ENCODE measurements at places on chromosomes 11 and 22.

DNA sequence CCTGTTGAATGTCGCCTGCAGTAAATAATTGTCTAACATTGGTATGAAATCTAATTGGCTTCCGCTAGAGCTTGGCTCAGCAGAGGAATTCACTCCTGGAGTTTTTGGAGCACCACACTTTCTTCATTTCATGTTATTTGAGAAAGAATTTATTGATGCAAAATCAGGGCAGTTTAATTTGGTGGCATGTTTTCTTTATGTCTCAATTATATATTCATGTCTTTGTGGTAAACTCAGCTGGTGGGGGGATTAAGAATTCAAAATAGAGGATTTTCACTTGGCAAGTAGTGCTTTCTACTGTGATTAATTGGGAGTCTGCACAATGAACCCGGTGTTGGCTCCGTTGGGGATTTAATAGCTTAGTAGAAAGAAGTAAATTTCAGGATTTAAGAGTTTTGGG is 784.4 kb downstream of the NTM start:
- no peak for DNase-seq

GRCh38 chr11:96329419-96329818 is 13.6 kb downstream of the MAML2 start:
- DNase-seq, result no peak

DNA sequence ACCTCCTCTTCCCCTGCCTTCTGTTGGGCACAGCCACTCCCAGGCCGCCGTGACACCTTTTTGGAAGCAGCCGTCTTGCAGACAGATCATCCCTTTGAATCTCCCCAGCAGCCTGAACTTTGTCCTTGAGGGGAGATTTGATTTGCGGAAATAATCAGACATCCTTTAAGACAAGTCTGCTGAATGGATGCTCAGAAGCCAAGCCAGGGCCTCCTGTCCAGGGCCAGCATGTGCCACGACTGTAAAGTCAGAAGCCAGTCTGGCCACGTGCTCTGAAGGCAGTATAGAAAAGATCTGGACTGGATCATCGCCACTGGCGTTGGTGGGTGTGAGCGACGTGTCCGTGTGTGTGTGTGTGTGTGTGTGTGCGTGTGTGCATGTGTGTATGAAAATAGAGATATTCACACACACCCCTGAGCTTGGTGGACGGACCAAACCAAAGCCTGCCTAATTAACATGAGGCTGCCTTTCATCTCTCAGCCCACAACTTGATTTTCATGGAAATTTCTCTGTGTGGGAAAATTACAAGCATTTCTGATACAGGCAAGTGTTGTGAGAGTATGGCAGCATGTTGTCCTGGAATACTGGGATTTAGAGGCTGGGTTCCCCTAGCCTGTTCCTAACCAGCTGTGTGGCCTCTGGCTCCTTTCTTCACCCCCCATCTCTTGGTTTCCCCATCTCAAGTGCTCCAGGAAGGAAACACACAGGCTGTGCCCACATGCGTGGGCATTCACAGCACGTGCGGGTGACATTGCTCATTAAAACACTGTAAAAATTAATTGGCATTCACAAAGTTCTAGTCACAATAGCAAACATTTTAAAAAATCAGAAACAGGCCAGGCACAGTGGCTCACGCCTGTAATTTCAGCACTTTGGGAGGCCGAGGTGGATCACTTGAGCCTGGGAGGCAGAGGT is 61.8 kb upstream of the WNT7B start:
- no peak for DNase-seq

- no peak for DNase-seq
Observed at GRCh38 chr11:88434333-88434976, 96.9 kb upstream of the CTSC start.

DNA sequence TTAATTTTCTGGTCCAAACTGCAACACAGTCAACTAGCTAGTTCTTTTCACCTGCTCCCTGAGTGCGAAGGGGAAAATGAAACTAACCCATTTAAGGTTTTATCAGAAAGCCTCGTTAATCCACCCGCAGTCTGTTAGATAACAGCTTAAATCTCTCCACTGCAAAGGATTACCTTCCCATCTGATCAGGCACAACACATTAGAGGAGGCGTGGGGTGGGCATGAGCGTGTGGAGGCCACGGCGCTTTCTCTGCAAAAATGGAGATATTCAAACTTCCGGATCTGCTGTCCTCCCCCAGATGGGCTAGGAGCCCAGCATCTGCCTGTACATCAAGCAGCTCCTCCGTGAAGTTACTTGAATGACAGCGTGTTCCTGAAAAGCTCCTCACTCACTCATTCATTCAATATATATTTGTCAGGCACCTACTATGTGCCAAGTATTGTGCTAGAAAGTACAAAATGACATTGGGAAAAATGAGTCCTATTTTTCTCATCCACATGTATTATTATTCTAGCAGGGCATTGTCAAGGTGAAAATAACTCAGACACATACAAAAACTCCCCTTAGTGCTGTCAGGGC is 13.5 kb upstream of the ANKK1 start:
- no peak for DNase-seq

GRCh38 chr11:131194726-131195125 is 175.7 kb upstream of the NTM start:
- DNase-seq, result no peak

- DNase-seq, result no peak
Observed at GRCh38 chr11:95358511-95359340, 127.7 kb upstream of the SESN3 start.

DNA sequence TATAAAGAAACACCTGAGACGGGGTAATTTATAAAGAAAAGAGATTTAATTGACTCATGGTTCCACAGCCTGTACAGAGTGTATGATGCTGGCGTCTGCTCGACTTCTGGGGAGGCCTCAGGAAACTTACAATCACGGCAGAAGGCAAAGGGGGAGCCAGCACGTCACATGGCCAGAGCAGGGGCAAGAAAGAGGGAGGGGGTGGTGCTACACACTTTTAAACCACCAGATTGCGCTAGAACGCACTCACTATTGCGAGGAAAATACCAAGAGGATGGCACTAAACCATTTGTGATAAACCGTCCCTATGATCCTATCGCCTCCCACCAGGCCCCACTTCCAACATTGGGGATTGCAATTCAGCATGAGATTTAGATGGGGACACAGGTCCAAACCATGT is 79.7 kb upstream of the CARD18 start:
- DNase-seq, result no peak

- DNase-seq, result no peak
Observed at GRCh38 chr11:23674866-23675265, 814.6 kb upstream of the CCDC179 start.

GRCh38 chr11:106137061-106137460 is 59.6 kb downstream of the AASDHPPT start:
- no peak for DNase-seq

GRCh38 chr11:111918390-111919256 is at the start of gene C11orf52:
TSS of gene C11orf52 (plus strand) at chr11:111918913. CDS start at chr11:111918973, 60 bp downstream.
- no peak for DNase-seq

GRCh38 chr11:120425527-120425926 is 86.0 kb upstream of the GRIK4 start:
- no peak for DNase-seq

DNA sequence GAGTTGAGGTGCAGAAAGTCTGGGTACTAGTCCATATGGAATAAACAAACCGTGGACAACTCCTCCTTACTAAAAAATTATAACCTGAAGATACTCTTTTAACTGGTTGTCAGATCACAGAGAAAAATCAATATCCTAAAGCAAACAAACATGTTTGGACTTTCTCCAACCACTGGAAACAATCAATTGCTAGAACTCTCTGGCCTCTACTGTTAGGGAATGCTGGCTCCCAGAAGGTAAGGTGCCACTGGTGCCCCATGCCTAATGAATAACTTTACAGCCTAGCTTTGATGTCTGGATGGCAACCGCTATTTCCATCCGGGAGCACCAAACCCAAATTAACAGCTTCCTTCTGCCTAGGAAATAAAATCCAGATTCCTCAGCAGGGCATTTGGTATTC is 74.5 kb downstream of the AMBRA1 start:
- DNase-seq, result no peak

DNA sequence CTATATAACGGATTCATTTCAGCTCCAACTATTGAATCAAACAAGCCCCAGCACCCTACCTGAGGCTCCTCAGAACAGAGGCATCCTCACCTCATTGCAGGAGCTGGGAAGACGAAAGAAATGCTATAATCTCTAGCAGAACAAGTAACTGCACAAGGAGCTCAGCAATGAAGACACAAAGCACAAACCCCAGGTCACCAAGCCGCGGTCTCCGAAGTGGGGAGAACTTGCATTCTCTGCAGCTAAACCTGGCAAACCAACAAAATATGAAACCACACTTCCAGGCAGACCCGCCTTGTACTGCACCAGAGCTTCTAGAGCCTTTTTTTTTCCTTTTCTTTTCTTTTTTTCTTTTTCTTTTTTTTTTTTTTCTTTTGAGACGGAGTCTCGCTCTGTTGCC is 21.8 kb upstream of the CD5 start:
- no peak for DNase-seq

DNA sequence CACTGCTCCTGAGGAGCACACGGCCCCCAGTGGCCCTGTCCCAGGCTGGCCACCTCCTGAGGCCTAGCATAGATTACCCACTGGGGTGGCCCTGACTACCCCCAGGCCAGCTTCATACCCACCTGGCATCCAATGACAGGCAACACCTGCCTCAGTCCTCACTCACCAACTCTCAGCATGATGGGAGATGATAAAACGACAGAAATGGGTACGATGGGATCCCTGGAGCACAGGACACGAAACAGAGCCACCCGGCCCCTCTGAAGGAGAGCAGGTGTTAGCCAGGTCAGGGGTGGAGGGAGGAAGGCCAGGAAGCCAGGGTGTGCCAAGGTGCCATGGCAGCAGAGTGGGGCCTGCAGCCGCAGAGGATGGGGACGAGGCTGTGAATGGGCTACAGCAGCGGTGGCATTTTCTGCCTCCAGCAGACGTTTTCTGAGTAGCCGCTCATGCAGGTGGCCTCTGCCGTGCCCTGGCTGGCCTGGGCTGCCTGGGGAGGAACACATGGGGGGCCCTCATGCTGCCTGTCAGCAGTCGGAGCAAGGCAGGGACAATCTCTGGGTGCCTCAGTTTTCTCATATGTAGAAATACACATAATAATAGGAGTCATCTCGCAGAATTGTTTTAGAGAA is 50.2 kb upstream of the FGF3 start:
- no peak for DNase-seq

- DNase-seq, result no peak
Observed at GRCh38 chr11:96299155-96299888, 43.7 kb downstream of the MAML2 start.

DNA sequence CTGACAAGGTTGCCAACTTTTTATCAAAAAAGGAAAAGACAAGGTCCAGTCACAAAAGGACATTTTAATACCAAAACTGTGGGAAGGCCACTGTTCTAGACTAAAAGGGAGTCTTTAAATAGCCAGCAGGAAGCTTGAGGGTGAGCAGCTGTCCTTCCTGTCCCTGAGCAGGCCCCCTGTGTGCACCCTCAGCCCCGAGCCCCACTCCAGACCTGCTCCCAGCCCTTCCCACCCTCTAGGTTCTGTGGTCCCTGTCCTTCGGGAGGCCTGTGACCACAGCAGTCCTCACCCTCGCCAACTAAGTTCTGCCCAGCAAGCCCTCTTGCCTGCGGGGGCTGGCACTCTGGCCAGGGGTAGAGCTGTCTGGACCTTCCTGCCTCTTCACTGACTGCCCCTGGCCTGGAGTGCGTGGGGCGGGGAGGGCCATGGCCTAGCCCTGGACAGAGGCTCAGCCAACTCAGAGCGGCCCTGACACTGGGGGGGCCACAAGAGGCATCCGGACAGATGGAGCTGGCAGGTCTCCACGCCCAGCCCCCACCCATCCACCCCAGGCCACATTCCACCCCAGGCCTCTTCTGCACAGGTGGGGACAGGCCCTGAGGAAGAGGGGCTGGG is 1.6 kb upstream of the PLXNB2 start:
- DNase-seq, result no peak

GRCh38 chr11:32852207-32852606 is 22.5 kb downstream of the PRRG4 start:
- DNase-seq, result no peak

GRCh38 chr22:26097411-26097810 is 71.9 kb upstream of the SEZ6L start:
- DNase-seq, result no peak

DNA sequence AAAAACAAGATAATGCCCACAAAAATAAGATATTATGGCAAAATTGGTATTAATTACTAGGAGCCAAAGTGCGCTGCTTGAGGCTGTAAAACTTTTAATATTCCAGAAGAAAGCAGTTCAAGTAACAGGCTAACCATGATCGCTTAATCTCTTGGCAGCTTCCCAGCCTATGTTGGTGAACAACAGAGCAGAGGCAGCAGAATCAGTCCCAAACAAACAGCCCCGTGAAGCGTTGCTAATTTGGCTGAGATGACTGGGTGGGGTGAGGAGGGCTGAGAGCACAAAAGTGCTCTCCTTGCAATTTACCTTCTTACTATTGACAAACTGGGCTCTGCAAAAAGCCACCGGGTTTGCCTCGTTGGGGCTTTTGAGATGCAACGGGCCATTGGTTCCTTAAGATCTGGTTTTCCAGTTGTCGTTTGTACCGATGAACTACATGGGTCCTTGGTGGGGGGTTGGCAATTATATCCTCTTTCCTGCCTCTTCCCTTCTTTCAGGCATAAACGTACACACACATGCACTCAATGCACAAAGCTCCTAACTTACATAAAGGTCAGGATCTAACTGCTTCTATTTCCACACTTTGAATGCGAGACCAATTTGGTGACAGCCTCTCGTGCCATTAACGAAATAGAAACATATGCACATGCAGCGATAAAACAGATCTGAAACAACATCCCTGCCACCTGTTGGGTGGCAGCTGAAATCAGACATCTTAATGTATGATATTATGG is 407.6 kb upstream of the CADM1 start:
- DNase-seq, result no peak

DNA sequence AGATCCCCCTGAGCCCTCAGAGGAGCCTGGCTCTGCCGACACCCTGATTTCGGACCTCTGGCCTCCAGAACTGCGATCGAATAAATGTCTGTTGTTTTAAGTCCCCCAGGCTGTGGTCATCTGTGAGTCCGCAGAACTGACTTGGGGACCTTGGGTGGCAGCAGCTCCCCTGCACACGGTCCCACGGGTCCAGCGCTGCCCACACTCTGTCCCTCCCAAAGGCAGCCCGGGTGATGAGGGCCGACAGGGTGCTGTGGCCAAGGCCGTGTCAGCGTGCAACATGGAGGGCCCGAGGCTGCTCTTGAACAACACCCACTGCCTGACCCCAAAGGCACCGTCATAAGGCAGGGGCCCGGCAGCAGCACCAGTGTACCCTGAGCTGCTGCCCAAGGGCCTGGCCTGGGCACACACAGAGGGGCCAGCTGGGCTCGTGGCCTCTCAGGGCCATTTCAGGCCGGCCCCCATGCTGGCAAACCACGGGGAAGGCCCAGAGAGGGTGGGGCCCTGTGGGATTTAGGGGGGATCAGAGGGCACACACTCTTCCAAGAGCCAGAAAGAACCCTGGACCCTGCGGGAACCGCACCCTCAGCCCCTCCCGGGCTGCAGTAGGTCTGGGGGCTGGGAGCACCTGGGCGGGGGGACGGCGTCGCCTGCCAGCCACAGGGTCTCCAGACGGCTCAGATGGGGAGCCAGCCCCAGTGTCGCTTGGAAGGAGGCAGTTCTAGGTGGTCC is 77.1 kb upstream of the PRR5 start:
- DNase-seq, result no peak

- DNase-seq, result no peak
Observed at GRCh38 chr11:62082292-62082657, 41.5 kb upstream of the INCENP start.

All from stimulated activated CD4-positive, alpha-beta T cell treated with anti-CD3 and anti-CD28 coated beads, TNF-alpha, amount 100 ng/mL, for 1 hour (primary cell).